ENCODE measurements at places on chromosomes 2 and 18.
A peak's percentile ranks its signal among the peaks of the same experiment; 100 is the strongest.

DNA sequence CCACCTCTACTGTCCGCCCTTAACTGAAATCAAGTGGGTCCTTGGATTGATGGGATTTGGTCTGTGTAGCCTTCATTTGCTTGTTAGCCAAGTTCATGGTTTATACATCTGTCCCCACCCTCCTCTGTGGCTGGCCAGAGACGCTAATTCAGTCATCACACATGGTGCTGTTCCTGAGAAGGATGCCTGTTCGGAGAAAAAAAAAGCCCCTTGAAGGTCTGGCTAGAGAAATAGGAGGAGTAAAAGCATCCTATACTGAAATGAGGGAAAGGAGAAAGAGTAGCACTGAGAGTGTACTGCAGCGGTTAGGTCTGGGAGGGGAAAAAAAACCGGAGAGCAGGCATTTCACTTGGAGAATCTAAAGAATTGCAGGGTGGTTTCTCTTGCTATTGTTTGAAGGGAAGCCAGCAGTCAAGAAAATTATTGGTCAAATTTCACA lies 180.6 kb upstream of the EPAS1 start:
- no peak for DNase-seq

GRCh38 chr2:228465408-228465807 lies 283.9 kb upstream of the SPHKAP start:
- no peak for DNase-seq

- DNase-seq, result no peak
Measured at GRCh38 chr2:15293262-15293937, 267.7 kb downstream of the NBAS start.

DNA sequence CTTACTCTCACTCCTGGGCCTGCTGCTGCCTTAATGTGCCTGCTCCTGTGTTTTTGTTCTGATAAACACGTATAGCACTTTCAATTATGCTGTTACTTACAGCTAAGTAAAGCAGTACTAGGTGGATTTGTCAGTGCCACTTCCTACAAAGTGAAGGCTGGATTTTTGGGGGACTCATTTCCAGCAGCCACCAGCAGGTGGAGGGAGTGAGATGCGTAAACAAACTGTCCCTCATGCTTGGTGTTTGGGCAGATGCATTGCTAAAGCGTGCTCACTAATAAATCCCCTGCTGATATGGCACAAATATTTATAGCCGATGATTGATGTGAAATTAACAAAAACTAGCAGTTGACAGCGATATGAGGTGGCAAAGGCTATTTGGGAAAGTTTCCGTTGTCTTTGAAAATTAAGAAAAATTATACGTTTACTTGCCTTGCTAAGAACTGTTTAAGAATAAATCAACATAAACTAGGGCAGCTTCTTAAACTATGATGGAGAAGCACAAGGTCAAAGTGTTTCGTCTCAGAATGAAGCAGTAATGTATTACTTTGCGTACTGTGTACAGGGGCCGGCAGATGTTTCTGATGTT lies 101.7 kb downstream of the AGAP1 start:
- peak; percentile 23 for DNase-seq

DNA sequence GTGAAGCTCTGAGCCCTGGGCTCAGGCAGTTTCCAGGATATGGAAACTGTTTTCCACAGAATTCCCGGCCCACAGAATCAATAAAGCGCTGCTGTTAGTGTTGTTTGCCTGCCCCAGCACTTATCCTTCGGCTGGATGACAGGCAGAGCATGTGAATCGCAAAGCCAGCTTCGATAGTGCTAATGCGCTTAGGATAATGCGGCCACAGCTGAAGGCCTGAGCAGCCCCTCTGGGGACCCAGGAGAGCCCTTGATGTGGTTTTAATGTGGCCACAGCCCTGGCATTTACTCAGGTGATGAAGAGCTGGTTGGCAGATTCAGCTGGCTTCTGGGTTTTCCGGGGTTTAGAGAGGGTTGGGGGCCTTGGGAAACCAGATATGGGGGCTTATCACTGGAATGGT lies 23.7 kb downstream of the PCARE start:
- DNase-seq, result no peak

DNA sequence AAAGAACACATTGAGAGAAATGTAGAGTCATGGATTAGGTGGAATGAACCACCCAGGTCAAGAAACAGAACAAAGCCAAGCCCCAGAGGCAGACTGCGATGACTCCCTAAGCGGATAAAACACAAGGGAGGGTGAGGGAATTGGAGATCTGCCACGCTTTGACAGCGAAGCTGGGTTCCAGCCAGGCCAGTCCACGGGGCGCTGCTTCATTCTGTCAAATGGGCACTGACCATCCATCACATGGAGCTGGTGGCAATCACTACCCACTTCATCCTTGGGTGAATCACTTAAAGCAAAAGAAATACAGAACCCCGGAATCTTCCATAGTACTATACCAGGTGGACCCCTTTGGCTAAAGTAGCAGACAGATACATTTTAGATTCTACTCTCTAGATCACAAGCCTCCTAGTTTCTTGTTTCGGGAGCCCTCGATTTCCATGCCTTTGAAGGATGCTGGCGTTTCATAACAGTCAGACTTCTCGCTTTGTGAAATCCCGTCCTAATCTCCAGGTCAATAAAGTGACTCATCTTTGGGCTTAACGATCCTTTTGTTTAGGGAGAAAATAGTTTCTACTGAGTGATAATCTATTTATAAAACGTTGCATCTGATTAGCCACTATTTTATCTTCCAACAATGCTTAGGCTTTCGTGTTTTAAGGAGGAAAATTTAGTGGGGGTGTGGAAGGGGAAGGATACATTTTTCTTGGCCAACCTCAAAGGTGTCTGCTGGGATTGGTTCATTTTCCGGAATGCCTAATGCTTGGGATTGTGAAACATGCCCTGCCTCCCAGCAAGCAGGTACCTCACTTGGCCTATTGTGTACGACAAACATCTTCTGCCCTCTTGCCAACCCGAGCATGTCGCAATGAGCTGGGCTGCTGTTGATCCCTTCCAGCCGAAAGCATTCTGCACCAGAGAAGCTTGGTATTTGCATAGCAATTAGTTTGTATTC lies 44.1 kb upstream of the HDAC4 start:
- DNase-seq, result no peak

Data from stimulated activated CD4-positive, alpha-beta T cell treated with anti-CD3 and anti-CD28 coated beads, Interleukin-2, amount 100 ng/mL, for 24 hours (primary cell).